ENCODE measurements at places on chromosomes 16 and 17.

DNA sequence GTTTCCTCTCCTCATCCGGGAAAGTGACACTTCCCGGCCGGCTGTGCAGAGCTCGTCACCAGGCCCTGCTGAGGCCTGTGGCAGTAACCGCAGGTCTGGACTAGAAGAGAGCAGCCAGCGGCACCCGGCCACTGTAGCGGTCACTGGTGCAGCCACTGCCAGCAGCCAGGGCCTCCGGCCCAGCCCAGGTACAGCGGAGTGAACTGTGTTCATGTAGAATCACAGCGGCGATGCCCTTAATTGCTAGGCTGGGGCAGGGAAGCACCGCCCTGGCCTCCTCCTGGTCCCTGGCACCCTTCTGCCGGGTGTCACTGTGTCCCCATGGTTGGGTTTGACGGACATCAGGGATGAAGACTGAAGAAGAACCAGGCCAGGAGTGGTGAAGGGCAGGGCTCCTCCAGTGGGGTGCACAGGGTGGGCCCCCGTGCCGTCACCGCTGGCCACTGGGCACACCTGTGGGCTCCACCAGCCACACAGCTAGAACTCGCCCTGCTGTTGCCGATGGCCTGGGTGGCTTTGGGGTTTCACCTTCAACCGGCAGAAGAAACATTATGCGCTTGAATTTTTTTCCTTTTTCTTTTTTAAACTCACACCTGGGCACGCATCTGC lies 165.2 kb upstream of the CHMP6 start:
- no peak for DNase-seq

- no peak for DNase-seq
Measured at GRCh38 chr16:65509172-65509571, 387.3 kb upstream of the CDH11 start.

- DNase-seq = no peak
Measured at GRCh38 chr16:61233713-61234112, 802.5 kb downstream of the CDH8 start.

GRCh38 chr17:78669256-78669974 lies 92.2 kb upstream of the DNAH17 start:
- no peak for DNase-seq

GRCh38 chr17:38476549-38476948 lies 48.3 kb downstream of the ARHGAP23 start:
- no peak for DNase-seq

DNA sequence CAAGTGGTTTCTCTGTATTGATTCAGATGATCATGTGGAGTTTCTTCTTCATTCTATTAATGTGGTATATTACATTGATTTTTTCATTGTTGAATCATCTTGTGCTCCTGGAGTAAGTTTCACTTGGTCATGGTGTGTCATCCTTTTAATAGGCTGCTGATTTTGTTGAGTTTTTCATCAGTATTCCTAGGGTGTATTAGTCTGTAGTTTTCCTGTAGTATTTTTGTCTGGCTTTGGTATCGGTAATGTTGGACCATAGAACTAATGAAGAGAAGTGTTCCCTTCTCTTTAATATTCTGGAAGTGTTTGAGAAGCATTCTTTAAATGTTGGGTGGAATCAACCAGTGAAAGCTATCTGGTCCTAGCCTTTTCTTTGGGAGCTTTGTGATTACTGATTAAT lies 99.0 kb downstream of the OMG start:
- no peak for DNase-seq

DNA sequence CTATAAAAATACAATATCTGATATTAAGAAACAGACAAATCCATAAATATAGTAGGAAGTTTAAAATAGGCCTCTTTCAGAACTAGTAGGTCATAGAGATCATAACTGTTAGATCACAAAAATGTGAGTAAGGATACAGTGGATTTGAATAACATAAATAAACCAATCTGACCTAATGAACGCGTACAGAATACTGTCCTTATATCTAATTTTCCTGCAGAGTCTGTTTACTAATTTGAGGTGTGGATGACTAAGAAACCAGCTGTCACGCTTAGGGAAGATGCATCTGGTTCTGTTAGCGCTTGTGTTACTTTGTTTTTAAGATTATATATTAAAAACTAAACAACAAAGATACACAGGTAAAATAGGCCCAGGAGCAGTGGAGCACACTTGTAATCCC lies 14.8 kb downstream of the CPD start:
- DNase-seq = no peak

DNA sequence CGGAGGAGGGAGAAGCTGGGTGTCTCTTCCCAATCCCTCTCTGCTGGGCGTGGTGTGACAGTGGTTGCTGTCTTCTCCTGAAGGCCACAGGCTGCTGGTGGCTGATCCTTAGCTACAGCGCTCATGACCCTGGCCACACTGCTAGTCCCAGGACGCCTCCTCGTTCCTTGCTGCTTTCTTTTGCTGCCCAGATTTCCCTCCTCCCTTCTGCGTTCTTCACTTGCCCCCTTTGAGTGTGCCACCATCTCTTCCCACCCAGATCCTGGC lies 90.1 kb downstream of the MRC2 start:
- DNase-seq = no peak

DNA sequence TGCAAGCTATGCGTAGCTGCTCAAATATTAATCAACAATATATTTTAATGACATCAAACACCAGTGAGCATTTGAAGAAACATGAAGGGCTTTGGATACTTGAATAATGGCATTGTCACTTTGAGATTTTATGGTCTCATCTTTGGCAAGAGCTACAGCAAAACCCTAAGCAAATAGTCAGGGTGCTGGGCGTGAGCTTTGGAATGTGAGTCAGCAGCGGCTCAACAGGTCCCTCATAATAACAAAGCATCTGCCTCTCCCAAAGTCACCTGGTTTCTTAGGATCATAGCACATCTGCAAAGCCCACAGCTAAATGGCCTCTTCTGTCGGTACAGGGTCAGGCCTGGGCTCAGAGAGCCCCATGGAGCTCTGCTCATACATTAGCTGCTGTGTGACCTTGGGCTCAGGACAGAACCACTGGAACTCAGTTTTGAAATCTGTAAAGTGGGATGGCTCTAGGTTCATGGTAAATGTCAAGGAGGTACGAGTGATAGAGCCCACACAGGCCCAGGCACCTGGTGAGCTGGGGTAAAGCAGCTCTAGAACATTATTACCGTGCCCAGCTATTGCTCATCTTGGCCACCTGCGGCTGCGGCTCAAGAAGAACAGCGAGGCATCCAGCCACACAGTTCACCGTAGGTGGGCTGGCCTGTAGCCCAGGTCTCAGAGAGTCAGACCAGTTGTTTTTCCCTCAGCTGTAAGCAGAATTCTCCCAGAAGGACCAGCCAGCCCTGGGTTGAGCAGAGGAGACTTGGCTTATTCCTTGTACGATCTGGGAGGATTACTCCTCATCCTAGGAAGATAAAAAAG lies 544.5 kb upstream of the CDH11 start:
- no peak for DNase-seq

DNA sequence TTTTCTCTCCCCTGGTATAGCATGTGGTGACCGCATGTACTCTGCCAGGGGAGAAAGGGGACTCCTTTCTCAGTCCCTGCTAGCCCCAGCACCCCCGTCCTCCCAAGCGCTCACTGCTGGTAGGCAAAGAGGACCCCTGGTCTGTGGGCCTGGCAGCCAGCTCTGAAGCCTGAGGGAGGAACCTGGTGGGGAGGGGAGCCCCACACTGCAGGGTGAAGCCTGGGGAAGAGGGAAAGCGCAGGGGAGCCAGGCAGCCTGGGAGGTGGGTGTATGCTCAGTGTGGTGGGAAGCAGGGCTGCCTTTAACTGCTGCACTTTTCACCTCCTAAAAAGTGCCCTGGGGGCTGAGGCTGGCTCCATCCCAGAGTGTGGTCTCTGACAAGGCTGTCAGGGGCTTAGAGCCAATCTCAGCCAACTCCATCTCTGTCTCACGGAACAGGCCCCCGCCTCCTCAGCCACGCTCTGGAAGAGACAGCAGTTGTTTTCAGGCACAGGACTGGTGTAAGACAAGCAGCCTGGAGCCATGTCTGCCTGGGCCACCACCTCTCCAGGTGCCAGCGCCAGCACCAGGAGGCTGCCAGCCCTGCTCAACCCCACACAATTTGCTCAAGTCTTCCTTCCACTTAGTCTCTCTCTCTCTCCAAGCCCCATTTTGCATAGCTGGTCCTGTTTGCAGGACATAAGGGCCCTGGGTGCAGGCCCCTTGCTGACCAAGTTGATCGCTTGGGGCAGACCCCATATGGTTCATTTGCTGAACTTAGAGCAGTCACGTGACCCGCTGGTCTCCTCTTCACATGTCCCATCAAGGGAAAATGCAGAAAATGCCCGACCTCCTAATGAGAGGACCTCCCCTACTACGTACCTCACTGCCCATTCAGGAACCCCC lies 14.7 kb upstream of the TBX2 start:
- no peak for DNase-seq

GRCh38 chr17:9322326-9322725 lies 253.3 kb downstream of the STX8 start:
- no peak for DNase-seq

GRCh38 chr16:33877-34647 lies 19.3 kb downstream of the POLR3K start:
- no peak for DNase-seq

- no peak for DNase-seq
Measured at GRCh38 chr17:76727745-76728456, 1.3 kb downstream of the METTL23 start.

GRCh38 chr17:44828919-44829522 lies 1.1 kb downstream of the GJC1 start:
- DNase-seq = no peak

DNA sequence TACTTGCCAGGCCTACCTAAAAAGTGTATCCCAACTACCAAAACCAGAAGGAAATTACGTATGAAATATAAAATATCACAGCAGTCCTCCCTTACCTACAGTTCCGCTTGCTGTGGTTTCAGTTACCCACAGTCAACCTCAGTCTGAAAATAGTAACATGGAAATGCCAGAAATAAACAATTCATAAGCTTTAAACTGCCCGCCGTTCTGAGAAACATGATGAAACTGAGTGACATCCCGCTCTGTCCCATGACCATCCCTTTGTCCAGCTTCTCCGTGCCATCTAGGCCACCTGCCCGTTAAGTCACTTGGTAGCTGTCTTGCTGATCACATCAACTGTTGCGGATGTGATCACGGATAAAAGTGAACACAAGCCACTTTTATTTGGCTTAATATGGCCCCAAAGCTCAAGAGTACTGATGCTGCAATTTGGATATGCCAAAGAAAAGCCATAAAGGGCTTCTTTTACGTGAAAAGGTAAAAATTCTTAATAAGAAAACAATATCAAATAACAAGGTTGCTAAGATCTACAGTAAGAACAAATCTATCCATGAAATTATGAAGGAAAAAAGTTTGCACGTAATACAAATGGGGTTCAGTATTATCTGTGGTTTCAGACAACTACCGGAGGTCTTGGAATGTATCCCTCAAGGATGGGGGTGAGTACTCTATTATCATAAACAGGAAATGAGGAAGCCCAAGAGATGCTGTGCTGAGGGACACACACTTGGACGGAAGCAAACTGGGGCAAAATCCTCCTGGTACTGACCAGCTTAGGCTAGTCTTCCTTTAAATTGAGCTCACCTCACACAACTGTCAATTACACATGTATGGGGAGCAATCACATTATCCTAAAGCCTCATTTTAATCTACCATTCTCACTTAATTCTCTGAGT lies 8.2 kb downstream of the USP22 start:
- no peak for DNase-seq

- DNase-seq = no peak
Measured at GRCh38 chr16:76816475-76816874, 374.5 kb upstream of the MON1B start.

DNA sequence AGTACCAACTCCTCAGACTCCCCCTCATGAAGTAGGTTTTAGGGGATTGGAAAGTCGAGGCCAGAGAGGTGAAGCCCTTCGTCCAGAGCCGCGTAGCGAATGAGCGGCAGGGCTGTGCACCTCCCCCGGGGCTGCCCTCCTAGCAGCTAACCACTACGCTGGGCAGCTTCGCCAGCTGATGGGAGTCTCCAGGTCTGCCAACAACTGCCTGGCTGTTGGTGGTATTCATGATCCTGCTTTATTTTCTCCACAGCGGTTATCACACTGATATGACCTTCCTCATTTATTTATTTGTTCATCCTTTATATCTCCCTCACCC lies 773 bp upstream of the NETO2 start:
- DNase-seq = no peak

GRCh38 chr16:17304106-17304490 lies 166.7 kb downstream of the XYLT1 start:
- DNase-seq = no peak

DNA sequence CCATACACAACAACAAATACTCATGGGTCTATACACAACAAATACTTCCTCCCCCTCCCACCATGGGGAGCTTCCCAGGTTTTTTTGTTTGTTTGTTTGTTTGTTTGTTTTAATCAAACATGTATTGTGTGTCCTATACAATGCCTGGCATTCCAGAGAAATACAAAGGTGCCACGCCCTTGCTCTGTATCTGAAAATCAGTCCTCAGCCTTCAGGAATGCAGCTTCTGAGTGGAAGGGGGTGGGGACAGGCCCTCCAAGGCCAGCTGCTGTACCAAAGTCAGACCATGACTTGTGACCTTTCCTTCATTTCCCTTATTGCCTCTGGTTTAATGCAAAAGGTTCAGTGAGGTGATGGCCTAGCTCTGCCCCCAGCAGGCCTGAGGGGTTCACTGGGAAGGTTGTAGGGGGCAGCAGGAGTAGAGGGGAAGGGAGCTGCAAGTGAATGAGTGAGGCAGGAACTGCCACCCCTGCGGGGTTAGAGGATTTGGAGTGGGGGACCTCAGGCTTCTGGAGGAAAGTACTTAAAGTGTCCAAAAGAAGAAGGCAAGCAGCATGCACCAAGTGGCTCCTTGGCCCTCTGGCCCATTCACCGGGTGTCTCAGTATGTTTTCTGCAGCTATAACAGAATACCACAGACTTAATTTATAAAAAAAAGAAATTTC lies 105.2 kb downstream of the CLEC16A start:
- no peak for DNase-seq

DNA sequence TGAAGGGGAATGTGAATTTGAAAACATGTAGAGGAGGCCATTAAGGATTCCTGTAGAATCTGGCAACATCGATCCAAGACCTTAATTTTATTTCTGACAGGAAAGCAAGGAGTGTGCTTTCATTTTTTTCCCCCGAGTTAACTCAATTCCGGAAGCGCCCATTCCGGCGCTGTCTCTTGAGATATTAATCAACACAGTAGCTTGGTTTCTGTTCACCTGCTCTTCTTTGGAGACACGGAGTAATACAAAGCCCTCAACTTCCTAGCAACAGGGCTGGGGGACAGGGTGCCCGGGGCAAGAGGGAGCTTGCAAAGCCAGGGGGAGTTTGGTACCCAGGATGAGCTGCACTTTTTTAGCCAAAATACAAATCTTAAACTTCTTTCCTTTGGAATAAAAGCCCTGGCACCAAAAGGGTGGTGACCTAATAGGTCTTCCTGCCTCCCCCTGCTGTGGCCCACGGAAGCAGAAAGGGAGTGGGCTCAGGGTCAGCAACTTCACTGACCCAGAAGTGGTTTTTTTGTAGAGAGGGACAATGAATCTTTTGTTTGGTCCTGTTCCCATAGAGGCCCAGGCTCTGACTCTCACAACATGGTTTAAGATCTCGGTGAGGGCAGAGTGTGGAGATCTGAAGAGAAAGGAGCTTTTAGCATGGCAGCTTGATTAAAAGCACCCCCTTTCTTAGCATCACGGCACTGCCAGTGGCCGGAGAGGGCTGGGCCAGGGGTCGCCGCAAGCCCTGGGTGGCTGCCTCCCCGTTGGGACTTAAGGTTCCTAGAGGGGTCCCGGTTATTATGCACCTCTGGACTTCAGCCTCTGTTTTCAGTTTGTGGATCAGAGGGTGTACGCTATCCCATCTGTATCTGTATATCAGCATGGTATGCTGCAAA lies 207.3 kb downstream of the CCDC182 start:
- no peak for DNase-seq

- no peak for DNase-seq
Measured at GRCh38 chr17:79335456-79335855, 260.8 kb downstream of the ENGASE start.

GRCh38 chr16:12208341-12209035 lies 232.0 kb downstream of the SNX29 start:
- no peak for DNase-seq
